ENCODE measurements at places on chromosomes 7 and 10.

- DNase-seq = no peak
These were observed 623.2 kb downstream of the GATA3 start for GRCh38 chr10:8677642-8678041.

DNA sequence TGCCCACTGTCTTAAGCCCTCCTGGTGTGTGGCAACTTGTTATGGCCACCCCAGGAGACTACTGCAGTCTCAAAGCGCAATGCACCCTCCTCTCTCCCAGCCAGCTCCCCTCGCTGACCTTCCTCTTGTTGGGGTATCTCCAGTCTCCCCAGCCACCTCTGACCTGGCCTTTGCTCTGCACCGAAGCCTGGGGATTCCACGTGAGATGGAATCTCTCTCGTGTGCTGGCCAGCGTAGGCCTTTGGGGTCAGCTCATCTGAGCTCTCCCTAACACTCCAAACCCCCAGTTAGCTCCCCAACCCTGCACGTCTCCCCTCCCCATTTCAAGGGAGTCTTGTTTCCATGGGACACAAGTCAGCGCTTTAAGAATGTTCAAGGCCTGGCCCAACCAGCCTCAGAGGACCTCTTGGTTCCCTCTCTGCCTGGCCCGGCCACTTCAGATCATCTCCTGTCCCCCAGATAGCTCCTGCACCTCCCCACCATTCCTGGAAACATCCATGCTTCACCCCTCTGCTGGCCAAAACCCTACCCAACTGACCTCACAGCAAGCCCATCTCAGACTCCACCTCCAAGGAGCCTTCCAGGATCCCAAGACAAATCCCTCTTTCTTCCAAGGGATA is 11.2 kb downstream of the ITPRIP start:
- no peak for DNase-seq

- no peak for DNase-seq
These were observed 44.4 kb downstream of the PFKFB3 start for GRCh38 chr10:6247041-6247712.

DNA sequence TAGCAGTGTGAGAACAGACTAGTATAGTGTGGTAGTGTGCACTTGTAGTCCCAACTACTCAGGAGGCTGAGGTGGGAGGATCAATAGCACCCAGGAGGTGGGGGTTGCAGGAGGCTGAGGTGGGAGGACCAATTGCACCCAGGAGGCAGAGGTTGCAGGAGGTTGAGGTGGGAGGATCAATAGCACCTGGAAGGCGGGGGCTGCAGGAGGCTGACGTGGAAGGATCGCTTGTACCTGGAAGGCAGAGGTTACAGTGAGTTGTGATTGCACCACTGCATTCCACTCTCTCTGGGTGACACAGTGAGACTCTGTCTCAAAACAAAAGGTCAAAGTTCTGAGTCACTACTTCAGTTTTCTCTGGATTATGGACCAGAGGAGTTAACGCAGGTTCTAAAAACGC is 22.6 kb upstream of the DIP2C start:
- no peak for DNase-seq

- DNase-seq = no peak
These were observed 37.9 kb upstream of the BMPR1A start for GRCh38 chr10:86718556-86718955.

DNA sequence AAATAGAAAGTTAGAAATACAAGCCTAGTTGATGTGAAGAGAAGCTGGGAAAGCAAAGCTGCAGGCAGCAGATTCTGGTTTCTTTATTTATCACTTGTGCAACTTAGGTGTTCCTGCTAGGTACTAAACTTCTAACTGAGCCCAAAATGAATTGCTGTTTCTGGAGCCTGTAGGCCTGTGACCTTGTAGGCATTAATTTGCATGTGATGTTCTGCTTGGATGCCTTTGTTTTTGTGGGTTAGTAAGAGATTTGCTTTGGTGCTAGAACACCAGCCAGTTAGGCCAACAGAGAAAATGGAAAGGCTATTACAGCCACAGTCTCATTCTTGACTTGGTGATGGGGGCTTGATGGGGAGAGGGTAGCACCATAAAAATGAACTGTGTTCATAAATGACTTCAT is 370.7 kb downstream of the PPP1R3A start:
- DNase-seq = no peak

GRCh38 chr10:5584895-5585516 is 60.2 kb downstream of the CALML3 start:
- DNase-seq = no peak

DNA sequence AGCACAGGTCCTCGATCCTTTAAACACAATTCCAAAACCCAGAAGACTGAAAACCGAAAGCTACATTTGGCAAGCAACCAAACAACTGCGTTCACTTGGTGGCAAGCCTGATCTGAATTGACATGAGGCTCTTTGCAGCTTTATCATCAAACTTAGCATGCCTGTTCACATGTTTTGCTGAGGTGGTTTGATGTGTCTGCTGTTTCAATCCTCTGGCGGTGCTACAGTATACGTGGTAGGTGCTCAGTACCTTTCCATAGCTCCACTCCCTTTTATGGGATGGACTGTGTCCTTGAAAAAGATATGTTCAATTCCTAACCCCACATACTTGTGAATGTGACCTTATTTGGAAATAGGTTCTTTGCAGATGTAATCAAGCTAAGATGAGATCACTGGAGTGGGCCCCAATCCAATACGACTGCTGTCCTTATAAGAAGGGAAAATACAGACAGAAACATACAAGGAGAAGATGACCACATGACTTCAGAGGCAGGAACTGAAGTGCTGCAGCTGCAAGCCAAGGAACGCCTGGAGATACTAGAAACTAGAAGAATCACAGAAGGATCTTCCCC is 33.4 kb downstream of the CCDC6 start:
- DNase-seq = no peak

- DNase-seq = no peak
These were observed 224.0 kb upstream of the FERD3L start for GRCh38 chr7:19369182-19369581.

Measured in iPS-NIHi11 (cell line).